WERI-Rb-1 (cell line): ENCODE measurements at places on chromosomes 13 and 19.

DNA sequence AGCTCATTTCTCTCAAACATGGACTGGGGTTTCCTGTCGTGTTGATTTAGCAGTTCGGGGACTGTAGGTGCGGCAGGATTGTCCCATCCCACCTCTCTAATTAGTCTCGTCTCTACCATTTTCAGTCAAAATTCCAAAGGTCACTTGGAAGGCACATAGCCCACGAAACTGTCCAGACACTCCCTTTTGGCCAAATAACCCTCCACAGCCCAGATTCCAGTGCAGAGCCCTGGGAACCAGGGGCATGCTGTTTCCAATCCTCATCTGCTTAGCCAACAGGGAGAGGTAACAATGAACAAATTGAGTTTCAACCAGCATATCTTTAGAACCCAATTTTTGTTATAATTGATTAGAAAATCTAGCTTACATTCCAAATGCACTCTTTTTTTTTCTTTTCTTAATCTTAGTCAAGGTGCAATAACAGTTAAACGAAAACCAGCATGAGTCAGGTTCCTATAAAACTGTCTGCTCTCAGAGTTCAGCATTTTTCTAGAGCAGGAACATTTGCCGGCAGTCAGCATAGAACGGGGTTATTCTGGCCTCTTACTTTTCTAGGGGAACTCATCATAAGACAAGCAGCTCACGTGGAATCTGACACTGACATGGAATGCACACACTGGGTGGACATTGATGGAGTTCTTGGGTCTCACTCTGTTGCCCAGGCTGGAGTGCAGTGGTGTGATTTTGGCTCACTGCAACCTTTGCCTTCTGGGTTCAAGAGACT, 14.4 kb upstream of the CEBPA start:
- DNase-seq: no peak

GRCh38 chr19:5828661-5829566, 10.6 kb downstream of the FUT6 start:
- no peak for DNase-seq

DNA sequence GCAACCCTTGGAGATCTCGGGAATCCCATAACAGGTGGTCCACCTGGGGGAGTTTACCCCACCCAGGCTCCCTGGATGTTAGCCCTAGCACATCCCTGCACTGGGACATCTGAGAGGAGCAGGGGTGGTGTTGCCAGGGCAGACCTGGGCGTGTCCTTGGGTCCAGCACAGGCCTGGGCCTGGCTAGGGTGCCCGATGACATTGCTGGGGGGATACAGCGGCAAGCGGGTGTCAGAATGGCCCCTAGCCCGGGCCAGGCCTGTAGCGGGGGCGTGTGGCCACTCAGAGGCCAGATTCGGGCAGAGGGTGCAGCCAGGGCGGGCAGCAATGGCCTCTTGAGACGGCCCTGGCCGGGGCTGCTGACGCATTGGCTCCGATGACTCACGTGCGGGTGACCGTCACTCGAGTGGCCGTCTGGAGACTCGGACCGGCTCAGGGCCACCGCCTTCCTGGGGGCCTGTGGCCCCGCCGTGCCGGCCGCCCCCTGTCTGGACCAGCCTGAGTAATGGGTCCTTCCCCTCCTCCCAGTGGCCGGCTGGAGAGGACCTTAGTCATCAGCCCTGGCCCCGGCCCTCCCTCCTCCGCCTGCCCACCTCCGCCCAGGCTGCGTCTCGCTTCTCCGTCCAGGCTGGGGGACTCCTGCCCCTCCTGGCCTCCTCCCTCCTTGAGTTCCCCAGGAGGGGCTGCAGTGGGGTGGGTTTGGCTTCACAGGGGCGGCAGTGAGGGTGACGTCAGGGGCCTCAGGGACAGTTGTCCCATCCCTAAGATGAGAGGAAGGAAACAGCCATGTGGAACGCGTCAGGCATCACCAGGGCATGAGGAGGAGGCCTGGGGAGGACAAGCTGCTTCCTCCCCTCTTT, 23.2 kb upstream of the CRTC1 start:
- DNase-seq: no peak

DNA sequence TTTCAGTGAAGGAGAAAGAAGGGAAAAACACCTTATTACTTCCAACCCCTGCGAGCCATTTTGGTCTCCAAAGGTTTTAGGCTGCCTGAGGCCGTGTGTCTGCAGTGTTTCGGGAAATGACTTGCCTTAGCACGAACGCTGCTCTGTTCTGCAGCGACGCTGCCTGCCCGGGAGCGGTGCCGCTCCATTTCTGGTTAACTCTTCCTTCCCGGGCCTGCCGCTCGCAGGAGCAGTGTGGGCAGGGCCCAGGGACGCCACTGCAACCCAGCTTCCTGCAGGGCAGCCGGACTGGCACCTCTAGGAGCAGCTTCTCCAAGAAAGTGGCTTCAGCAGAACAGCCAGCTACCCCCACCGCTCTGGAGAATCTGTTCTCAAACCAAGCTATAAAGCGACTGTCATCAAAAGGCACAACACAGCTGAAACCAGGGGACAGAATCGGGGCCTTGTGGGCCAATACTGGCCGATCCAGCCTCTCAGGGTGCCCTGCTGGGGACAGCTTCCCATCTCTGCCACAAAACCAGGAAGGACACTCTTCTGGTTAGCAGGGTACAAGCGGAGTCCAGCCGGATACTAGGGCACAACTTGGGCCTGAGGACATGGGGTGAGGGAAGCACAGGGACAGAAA, 72.2 kb downstream of the KCTD15 start:
- no peak for DNase-seq

DNA sequence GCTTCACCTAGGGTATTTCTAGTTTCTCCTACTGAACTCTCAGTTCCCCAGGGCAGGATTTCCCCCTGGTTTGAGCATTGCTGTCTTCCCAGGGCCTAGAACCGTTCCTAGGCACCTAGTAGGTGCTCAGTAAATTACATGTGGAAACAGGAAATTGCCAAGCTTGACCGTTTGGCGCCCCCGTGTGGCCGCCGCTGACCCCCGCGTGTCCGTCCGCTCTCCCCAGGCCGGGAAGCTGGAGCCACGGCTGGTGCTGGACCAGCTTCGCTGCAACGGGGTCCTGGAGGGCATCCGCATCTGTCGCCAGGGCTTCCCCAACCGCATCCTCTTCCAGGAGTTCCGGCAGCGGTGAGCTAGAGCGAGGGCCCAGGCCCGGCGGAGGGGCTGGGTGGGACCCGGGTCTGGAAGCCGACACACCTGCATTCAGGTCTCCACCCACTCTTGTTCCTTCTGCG, 55.5 kb downstream of the MYH14 start:
- DNase-seq: no peak

GRCh38 chr13:108674771-108675170, 45.4 kb downstream of the MYO16 start:
- DNase-seq: no peak

GRCh38 chr13:92265408-92265807, 867.0 kb downstream of the GPC5 start:
- DNase-seq: no peak

DNA sequence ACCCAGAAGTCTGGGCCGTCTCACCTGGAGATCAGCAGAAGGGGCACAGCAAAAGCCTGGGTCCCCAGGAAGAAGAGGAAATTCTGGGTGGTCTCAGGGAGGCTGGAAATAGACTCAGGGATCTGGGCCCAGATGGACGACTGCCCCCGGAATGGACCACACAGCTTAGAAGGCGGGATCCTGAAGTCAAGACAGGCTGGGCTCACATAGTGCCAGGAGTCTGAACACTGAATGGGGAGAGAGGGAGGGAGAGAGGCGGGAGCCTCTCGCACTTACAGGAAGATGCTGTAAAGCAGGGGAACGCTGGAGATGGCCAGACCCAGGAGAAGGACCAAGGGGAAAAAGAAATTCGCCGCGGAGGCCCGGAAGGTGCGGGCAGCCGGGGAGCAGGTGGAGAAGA, 1.3 kb upstream of the LENG1 start:
- no peak for DNase-seq

- DNase-seq: peak; percentile 12
Observed at GRCh38 chr13:36819739-36820090, 693 bp downstream of the RFXAP start.

DNA sequence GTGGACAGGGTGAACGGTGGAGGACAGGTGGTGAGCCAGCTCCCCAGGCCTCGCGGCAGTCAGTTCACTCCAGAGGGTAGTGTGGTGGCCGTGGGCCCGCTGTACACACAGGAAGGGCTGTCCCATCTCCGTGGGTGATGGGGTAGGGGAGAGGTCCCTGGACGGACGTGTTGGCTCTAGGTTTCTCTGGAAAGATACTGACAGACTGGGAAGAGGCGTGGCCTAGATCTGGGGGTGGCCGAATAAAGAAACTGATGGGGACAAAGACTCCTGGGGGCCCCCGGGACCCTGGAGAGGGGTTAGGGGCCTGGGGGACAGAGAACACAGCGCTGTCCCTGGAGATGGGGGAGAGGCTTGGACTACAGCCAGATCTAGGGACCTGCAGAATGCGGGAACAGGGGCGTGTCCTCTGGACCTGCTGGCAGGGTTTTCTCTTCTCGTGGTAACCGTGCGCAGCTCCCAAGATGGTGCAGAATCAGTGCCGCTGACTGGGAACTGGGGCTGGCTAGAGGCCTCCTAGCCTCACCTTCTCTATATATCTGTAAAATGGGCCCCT, 4.0 kb upstream of the PRAM1 start:
- no peak for DNase-seq

GRCh38 chr19:55830656-55831055, 1.1 kb downstream of the NLRP11 start:
- DNase-seq: no peak
